ENCODE measurements at places on chromosomes 6 and 20.

DNA sequence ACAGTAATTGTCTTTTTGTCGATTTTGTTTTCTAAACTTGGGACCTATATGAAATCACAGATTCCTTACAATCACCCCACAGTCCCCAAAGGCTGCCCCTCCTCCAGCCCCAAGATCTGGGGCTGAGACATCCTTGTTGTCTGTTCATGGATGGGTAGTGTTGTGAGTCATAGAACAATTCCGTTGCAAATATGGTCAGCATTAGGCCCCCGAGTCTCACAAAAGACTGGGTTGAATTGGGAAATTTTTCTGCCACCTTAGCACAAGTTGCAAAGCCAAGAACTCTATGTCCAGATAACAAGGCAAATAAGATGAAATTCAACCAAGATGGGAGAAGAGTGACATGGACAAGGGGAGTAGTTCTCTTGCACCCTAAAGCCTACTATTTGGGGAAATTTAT, 10.5 kb upstream of the TAB2 start:
- peak; percentile 47 for DNase-seq

- DNase-seq = no peak
Measured at GRCh38 chr6:86471791-86472190, 465.5 kb upstream of the HTR1E start.

DNA sequence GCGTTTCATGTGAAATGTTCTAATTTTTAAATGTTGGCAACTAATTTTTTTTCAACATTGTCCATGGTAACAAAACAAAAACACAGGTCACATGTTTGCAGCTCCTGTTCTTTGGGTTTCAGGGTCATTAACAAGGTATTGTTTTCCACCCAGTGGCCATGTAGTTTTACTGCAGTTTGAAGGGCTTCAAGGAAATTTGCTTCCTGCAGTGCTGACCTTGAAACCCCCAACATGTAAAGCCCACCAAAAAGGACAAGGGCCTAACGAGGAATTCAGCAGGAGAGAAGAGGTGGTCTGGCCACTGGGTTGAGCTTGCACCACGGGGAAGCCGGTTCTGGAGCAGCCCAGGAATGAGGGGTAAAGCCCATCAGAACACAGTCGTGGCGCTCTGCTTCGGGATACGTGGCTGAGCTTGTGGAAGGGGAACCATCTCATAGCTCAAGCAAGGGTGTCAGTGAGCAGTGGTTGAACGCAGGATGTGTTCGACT, 13.9 kb upstream of the KLHL31 start:
- no peak for DNase-seq

DNA sequence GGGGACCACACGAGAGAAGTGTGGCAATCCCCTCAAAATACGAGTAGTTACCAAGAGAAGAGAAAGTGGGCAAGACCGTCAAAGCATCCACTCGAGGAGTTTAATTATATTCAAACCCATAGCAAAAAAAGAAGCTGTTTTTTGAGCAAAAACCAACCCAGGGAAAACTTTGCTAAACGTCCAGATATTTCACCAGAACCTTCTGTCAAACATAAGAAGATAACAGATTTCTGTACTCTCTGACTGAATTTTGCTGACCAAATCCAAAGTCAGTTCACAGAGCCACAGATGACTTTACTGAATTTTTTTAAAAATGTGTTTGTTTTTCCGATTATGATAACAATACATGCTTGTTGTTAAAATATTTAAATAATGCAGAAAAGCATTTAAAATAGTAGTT, 145.6 kb upstream of the PTPN1 start:
- DNase-seq = no peak

GRCh38 chr6:162345051-162345511, 382.5 kb downstream of the PRKN start:
- peak; percentile 37 for DNase-seq

GRCh38 chr20:48919336-48919881, 2.1 kb upstream of the ARFGEF2 start:
- DNase-seq = no peak

GRCh38 chr6:165227644-165228329, 81.6 kb downstream of the C6orf118 start:
- peak; percentile 90 for DNase-seq

DNA sequence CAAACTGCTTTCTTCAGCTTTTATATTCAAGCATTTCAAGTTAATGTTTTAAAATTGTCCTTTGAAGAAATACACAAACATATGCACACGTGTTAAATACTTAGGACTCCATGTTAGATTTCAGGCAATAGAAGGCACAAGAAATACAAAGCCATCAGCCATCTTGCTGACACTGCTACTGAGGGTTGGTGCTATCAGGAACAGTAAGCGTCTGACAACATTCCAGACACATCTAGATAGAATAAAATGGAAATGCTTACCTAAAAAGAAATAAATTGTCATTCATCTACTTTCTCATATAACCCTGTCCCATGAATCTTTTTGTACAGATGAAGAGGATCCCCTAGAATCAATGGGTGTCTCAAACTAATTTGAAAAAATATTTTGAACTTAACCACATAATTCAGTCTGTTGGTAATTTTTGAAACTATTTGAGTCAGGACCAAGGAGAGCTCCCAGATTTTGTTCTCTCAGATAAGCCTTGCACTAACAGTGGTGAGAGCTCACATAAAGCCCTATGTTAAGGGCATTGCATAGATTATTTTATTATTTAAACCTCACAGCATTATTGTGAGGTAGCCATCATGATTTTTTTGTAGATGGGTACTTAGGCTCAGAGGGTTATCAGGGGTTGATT, 631.1 kb upstream of the POU3F2 start:
- DNase-seq = no peak

- no peak for DNase-seq
Measured at GRCh38 chr6:49912196-49912595, 45.9 kb upstream of the CRISP1 start.

DNA sequence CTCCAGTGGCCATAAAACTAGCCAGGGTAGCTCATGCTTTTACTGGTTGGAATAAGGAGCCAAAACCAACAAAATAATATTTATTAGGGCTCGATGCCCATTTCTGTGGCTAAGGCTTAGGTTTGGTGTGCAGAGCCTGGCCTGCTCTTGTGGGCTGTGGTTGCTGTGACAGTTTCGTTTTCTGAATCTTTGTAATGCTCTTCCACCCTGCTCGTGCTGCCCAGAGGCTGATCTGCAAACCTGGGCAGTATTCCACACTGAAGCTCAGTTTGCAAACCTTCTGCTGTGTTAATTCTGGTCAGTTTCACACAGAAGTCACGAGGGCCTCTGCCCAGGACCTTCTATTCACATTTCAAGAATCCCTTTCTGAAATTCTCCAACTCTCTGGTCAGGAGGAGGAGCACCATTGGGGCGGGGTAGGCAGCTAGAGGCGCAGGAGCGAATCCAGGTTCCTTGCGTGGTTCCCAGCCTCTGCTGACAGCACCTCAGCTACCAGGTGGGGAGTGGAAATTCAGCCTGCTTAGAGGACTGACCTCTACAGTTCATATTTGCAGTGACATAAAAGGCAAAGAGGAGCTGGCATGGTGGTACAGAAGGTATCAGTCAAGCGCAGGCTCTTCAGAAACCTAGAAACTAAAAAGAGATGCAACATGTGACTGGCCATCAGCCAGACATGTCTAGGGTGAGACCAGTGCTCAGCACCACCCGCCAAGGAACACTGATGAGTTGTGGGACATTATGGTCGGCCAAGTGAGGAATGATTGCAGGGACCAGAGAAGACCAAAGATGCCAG, 14.3 kb upstream of the C20orf144 start:
- no peak for DNase-seq

GRCh38 chr6:170223718-170224693, 66.9 kb downstream of the DLL1 start:
- no peak for DNase-seq

- no peak for DNase-seq
Measured at GRCh38 chr20:19993958-19994669, 23.0 kb upstream of the NAA20 start.

DNA sequence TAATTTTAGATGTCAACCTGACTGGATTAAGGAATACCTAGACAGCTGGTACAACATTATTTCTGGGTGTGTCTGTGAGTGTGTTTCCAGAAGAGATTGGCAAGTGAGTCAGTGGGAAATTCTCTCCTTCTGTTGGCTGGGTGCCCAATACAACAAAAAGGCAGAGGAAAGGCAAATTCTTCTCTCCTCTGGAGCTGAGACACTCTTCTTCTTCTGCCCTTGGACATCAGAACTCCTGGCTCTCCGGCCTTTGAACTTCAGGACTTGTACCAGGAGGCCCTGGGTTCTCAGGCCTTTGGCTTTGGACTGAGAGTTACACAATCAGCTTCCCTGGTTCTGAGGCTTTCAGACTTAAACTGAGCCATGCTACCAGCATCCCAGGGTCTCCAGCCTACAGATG, 7.8 kb upstream of the BTN3A1 start:
- peak; percentile 56 for DNase-seq

- no peak for DNase-seq
Measured at GRCh38 chr6:130944486-130944885, 117.3 kb downstream of the SMLR1 start.

DNA sequence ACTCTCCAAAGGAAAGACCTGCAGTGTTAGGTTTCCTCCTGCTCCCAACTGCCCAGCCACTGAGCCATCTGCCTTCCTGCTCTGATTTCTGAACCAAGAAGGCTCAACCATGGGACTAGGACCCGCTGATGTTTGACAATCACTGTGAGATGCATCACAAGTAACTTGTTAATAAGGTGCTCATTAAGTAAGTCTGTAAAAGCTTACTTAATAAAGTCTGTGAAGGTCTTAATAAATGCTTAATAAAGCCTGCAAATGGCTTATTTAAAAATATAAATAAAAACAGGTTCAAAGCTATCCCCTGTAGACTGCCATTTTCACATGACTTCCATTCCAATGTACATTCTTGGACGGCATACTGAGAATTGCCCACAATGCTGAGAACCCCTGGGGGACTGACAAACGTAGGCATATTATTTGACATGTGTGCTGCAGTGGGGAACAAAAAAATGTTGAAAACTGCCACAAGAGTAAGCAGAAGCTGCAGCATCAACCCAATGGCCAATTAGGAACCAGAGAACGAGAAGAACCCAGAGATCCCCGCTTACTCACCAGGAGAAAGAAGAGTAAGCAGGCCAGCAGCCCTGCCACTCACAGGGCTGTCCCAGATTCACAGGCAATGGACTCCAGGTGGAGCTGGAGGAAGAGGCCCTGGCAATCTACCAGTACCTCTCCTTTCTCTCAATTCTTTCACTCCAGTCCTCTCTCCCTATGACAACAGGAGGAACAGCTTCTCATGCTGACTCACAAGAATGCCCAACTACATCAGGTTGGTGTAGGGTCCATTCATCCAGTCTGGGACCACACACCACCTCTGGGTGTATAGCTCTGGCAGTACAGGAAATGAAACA, 19.5 kb downstream of the KIF13A start:
- no peak for DNase-seq

DNA sequence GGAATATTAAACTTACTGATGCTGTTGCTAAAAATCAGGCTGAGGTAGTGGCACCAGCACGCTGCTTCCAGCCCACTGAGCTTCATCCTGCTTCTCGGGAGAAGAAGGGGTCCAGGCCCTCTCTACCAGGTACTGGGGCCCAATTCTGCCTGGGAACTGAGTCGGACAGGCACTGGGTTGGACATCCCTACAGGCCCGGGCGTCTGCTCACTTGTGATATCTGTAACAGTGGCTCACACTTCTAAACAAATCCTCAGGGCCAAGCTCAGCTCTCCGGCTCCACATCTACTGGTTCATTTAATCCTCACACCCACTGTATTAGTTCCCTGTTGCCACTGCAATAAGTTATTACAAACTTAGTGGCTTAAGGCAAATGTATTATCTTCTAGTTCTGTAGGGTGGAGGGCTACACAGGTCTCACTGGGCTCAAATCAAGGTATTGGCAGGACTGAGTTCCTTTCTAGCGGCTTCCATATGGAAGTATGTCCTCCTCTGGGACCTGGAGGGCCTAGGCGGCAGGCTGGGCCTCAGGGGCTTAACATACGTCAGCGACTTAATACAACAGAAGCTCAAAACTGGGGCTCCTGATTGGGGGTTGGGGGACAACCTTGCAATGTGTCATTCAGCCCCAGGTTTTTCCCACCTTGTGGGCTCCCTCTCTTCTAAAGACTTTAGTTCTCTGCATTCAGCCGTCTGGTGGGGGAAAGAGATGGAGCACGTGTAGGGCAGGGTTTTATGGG, 1.6 kb upstream of the KCNK15 start:
- no peak for DNase-seq

DNA sequence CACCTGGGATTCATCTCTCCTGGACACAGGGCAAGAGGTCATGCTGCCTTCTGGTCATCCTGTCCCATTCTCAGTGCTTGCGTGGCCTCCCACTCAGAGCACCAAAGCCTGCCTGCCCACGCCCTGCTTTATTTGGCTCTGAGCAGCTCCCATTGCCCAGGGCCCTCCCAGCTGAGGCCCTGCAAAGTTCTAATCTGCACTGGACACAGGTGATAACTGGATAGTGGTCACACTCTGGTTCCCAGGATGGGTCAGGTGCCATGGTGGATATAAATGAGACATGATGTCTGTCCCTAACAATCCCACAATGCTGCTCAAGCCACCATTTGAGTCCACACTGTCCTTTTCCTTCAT, 39.5 kb downstream of the CPXM1 start:
- no peak for DNase-seq

DNA sequence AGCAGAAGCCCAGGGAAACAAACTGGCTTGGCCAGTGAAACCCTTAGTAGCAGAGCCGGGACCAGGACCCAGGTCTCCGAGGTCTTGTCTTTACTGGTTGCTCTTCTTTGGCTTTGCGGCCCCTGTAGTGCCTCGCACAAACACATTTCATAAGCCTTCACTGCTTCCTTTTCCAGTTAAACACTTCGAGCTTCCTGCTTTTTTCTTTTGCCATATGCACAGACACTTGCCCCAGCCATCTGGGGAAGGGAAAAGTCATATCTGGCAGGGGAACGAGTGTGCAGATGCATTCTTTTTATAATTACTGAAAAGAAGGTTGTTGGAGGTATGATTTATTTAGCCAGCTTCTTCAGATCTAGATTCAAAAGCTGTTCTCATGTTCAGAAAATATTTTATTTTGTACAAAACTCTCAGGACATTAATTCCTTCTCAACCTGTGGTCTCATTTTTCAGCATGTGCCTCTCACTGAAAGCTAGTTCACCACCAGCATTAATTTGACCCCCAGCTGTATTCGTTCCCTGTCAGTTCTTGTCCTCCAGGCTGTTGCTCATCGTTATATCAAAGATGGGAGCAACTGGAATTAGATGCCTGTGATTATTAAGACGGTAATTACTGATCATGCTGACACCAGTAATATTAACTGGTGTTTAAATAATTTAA, 19.2 kb downstream of the KLHL32 start:
- DNase-seq = no peak

GRCh38 chr6:162360901-162361567, 366.5 kb downstream of the PRKN start:
- DNase-seq = no peak

DNA sequence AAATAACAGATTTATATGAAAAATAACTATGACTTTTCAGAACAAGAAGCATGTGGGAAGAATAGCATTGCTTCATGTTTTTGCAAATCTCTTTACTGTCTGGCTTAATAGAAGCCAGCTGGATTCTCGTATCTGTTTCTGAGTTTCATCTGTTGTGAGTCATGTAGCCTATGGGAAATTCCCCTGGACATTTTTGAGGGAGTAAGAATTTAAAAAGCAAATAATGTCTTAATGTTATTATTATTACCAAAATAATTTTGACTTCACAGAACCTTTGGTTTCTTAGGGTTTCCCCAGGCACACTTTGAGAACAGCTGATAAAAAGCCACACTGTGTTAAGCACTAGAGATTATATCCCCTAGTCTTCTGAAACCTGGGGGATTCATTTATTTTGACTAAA, 75.8 kb downstream of the SYCP2L start:
- peak; percentile 44 for DNase-seq

- DNase-seq = no peak
Measured at GRCh38 chr6:12595161-12595811, 121.3 kb upstream of the PHACTR1 start.

Measured in skeletal muscle cell (primary cell).